ENCODE measurements at places on chromosomes 7 and 10.

DNA sequence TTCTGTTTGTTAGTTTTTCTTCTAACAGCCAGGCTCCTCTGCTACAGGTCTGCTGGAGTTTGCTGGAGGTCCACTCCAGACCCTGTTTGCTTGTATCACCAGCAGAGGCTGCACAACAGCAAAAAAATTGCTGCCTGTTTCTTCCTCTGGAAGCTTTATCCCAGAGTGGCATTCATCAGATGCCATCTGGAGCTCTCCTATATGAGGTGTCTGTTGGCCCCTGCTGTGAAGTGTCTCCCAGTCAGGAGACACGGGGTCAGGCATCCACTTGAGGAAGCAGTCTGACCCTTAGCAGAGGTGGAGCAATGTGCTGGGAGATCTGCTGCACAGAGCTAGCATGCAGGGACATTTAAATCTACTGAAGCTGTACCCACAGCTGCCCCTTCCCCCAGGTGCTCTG is 26.7 kb upstream of the CROT start:
- peak; percentile 13 for DNase-seq

GRCh38 chr7:105808703-105809590 is 67.5 kb downstream of the ATXN7L1 start:
- no peak for DNase-seq

GRCh38 chr7:3193379-3194120 is 107.5 kb upstream of the SDK1 start:
- no peak for DNase-seq

DNA sequence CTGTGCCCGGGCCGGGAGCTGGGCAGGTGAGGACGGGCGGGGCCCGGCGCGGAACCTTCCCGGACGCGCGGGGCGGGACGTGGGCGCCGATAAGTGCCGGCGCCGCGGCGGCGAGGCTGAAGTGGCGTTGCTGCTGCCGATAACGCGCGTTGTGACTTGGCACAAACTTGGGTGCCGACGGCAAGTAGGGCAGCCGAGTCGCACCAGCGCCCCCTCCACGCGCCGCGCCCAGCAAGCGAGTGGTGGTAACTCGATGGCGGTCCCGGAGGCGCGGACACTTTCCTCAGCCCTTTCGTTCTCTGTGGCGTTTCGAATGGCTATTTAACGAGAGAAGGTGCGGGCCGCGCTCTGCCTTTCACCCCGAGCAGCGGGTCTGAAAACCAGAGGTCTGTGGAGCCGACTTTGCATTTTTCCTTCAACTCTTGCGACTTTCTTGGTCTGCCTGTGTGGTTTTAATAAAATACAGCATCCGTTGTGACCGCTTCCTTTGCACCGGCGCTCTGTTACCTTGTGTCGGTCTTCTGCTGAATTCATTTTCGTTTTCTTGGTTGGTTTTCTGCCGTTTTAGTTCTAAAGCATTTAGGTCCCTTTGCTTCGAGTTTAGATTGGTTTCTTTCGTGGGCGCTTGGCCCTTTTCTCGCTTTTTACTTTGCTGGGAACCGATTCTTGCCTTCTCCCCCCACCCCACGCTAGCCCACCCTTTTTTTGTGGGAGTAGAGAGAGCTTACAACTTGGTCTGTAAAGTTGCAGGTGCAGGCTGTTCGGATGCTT is 701 bp downstream of the STK17A start:
- peak; percentile 85 for DNase-seq

GRCh38 chr7:106775552-106775936 is 89.5 kb upstream of the PIK3CG start:
- DNase-seq = no peak

- DNase-seq = no peak
These were observed 103.9 kb downstream of the CUBN start for GRCh38 chr10:17025444-17026295.

DNA sequence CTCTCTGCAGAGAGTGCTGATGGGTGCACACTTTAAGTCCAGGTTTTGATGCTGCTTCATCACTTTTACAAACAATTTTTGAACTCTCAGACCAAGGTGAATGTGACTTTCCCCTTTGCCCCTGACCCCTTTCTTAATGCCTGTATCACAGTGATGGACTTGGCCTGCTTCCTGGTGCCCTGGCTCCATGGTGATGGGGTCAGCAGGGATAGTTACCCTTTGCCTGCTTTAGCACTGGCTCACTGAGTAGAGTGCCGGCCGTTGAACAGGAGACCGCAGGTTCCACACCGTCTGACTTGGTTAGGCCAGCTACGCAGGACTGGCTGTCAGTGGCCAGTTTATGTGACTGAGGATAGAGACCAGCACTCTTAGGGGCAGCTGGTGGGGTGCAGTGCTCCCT is 40.1 kb downstream of the LRGUK start:
- DNase-seq = no peak

GRCh38 chr10:88820748-88821401 is 18.3 kb downstream of the LIPM start:
- DNase-seq = no peak

DNA sequence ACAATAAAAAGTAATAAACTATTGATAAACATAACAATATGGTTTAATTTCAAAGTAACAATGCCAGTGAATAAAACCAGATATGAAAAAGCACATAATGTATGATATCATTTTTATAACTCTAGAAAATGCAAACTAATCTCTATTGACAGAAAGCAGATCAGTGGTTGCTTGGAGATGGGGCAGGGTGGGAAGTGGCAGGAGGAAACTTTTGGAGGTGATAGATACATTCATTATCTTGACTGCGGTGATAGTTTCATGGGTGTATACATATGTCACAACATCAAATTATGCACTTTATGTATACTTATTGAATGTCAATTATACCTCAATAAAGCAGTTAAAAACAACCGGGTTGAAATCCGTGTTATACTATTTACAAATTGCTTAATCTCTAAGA is 16.0 kb upstream of the C1GALT1 start:
- DNase-seq = no peak

DNA sequence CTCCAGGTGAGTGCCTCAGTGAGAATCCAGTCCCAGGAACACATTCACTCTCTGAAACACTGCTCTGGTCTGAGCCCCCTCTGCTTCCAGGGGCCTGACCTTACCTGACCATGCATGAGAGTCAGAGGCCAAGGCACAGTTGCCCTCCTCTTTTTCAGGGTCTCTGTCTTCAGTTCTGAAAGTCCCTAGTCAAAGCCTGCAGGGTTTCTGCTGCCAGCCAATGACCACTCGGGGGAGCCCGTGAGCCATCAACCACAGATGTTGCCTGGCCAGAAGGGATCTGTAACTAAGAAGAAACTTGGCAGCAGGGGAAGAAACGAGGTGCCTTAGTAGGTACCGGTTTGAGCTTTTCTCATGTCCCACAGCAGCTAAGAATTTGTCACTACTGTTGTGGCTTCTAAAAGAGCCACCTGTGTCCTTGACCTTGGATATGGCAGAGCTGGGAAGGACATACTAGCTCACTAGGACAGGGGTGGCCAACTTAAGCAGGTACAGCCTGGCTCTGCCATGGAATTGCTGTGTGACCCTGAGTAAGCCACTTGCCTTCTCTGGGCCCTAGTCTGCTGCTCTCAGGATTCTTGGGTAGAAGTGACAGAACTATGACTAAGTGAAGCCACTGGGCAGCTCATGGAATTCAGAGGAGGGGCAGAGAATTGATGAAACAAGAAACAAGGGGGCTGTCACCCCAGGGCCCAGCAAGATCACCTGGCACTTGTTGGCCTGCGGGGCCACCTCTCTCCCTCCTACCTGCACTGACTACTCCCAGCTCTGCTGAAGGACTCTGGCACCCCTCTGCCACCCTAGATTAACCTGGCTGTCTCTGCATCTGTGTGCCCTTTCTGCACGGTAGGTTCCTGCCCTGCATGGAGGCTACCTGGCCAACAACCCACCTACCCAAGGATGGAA is 83.8 kb upstream of the GPR26 start:
- DNase-seq = peak; percentile 77

- no peak for DNase-seq
These were observed 53.3 kb downstream of the WIPF3 start for GRCh38 chr7:29859524-29860185.

GRCh38 chr10:111079241-111079760 is 2.5 kb downstream of the ADRA2A start:
- DNase-seq = no peak

Measured in NCI-H1417 (cell line).